ENCODE measurements at places on chromosomes 11 and 22. TPM values are rescaled to one million over a fixed set of nuclear protein-coding genes. Genes with fewer than 3 reads are reported as not detected.

Gene SCGB1A1
- total RNA-seq, result not detected

Gene CST6
- 0.83 TPM for total RNA-seq

Gene TBCEL
- total RNA-seq, result 23.1 TPM

Gene PGA5
- not detected for total RNA-seq

Gene DHCR7
- total RNA-seq, result 54.4 TPM

Gene OR52E6
- total RNA-seq, result not detected

Gene CHRNA10
- 0.84 TPM for total RNA-seq

Gene PLEKHA7
- 0.08 TPM for total RNA-seq

Gene ZNF70
- 6.0 TPM for total RNA-seq

Gene P4HA3
- total RNA-seq, result 4.5 TPM

Gene DDIAS
- total RNA-seq, result 7.0 TPM

Gene CDHR5
- not detected for total RNA-seq

Gene TMEM184B
- 106 TPM for total RNA-seq

Gene AP1B1
- 97.8 TPM for total RNA-seq

Gene PARVG
- total RNA-seq, result not detected

Gene RFPL1
- total RNA-seq, result not detected

Gene NCF4
- total RNA-seq, result not detected

DNA sequence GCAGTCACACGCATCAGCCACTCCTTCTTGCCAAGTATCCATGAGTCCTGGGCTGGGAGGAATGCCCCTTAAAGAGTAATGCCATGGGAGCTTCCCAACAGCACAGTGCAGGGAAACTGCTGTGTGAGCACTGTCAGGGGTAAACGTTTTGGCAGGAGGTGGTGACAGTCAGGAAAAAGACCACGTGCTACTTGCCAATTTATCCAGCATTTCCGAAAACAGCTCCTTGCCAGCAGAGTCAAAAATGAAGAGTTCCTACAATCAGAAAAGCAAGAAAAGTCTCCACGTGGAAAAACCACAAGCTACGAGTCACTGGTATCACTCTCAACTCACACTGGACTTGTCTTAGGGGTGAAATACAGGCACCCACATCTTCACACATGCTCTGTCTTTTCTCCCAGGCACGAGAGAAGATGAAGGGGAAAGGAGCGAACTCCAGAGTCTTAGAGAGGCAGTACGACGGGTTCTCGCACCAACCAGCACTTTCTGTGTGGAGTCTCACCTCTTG, 9.9 kb downstream of the IFT27 start:
- no peak overlapping the region for H3K27ac ChIP-seq
- H3K36me3 ChIP-seq, result no peaks in the 10 kb centered on the region
- H3K27me3 ChIP-seq, result peaks cover 3% of the 10 kb centered on the region
- peak; percentile 37 for DNase-seq
- peaks cover 13% of the 10 kb centered on the region for H3K4me1 ChIP-seq

DNA sequence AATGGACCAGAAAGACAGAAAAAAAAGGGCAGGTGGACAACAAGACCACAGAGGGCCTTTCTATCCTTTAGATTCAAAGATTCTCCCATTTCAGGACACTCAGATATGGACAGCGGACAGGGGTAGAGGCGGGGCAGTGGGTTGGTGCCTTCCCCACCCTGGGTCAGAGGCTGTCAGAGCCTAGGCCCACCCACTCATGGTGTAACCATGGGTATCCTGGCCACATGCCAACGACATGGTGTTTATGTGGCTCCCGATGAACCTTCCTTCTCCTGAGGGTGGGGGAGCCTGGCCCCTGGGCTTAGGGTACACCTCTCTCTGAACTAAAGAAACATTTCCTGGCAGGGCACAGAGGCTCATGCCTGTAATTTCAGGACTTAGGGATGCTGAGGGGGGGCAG, 14.3 kb upstream of the P2RY2 start:
- no peaks in the 10 kb centered on the region for H3K36me3 ChIP-seq
- no peak overlapping the region for H3K4me3 ChIP-seq
- H3K27me3 ChIP-seq, result peaks cover 9% of the 10 kb centered on the region

- H3K27me3 ChIP-seq, result peaks cover 3% of the 10 kb centered on the region
- H3K36me3 ChIP-seq, result peaks cover 11% of the 10 kb centered on the region
- H3K4me3 ChIP-seq, result peak overlapping the region; percentile 70
- no peak for DNase-seq
- H3K4me1 ChIP-seq, result peaks cover 19% of the 10 kb centered on the region
- peak overlapping the region; percentile 85 for H3K27ac ChIP-seq
Measured at GRCh38 chr11:749731-750130, 2.5 kb downstream of the TALDO1 start.

DNA sequence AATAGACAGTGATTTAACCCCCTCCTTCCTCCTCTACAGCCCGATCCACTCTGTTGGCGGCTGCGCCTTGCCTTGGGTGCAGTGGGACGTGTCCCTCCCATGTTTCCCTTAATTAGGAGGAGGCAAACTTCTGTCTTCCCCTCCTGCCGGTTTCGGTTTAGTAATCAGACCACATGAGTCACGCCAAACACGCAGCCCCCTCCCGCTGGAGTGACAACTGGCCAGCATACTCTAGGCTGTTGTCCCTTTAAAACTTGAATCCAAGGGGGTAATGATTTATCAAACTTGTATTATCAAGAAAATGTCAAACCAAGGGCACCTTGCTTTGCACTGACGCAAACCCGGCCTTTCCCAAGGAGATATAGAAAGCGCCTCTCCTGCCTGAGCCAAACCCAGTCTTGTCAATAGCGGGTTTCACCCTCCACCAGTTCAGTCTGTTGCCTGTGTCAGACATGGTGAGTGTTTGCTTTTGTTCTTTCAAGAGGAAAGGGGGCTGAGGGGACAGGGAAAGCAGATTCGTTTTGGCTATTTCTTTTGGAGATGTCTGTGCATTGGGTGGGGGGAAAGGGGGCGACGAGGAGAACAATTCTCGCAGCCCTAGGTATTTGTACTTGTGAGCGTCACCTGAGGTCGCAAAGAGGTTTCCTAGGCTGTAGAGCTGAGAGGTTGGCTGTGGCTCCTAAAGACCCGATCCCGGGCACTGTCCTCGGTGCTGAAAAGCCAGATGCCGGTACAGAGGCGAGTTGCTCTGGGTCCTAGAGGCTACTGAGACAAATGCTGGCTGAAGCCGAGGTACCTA, at the start of gene SLC6A5:
TSS of gene SLC6A5 (plus strand) at position 388 of the 799 bp plus-strand sequence. CDS start at position 453, 65 bp downstream.
- H3K36me3 ChIP-seq, result no peaks in the 10 kb centered on the region
- no peaks in the 10 kb centered on the region for H3K4me1 ChIP-seq
- DNase-seq, result no peak

GRCh38 chr22:48824712-48825651, 1002.7 kb downstream of the BRD1 start:
- peaks cover 3% of the 10 kb centered on the region for H3K27me3 ChIP-seq
- DNase-seq, result no peak
- no peak overlapping the region for H3K27ac ChIP-seq
- no peaks in the 10 kb centered on the region for H3K4me1 ChIP-seq
- H3K4me3 ChIP-seq, result no peak overlapping the region
- peaks cover 15% of the 10 kb centered on the region for H3K36me3 ChIP-seq

DNA sequence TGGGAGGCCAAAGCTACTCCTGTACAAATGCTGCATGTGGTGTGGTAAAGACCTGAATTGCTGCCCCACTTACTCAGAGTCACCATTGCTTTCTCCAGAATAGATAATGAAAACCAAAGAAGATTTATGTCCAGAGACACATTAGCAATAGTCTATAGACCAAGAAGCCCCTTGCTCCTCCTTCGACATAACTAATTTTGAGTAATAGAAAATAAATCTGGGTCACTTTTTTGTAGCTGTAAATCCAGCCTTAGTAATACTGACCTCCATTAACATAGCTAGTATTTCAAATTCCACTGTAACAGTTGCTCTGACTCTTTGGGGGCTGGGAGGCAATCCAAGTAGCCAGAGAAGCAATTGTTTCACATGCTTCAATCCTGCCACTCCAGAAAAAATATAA, 145.9 kb downstream of the MAML2 start:
- peaks cover 5% of the 10 kb centered on the region for H3K27me3 ChIP-seq
- peaks cover 76% of the 10 kb centered on the region for H3K4me1 ChIP-seq
- no peak for DNase-seq

GRCh38 chr11:2420502-2421225, 20.1 kb downstream of the TSSC4 start:
- no peak overlapping the region for H3K27ac ChIP-seq
- H3K27me3 ChIP-seq, result peaks cover 9% of the 10 kb centered on the region
- no peak overlapping the region for H3K4me3 ChIP-seq
- H3K36me3 ChIP-seq, result no peaks in the 10 kb centered on the region
- peak; percentile 22 for DNase-seq

DNA sequence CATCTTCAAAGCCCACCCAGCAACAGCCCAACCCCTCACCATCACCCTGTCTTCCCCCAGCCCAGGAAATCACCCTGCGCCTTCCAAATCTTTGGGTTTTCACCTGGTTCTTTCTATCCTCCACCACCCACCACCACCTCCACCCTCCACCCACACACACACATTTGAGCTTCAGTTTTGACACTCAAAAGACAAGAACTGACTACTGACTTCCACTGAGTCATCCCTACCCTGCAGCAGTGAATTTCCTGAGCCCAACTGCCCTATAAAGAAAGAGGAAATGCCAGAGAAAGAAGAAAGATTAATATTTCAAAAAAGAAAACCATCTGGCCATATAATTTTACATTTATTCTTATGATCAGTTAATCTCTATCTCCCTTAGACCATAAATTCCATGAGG, 137.5 kb downstream of the CHST1 start:
- peaks cover 6% of the 10 kb centered on the region for H3K4me1 ChIP-seq
- H3K4me3 ChIP-seq, result no peak overlapping the region

DNA sequence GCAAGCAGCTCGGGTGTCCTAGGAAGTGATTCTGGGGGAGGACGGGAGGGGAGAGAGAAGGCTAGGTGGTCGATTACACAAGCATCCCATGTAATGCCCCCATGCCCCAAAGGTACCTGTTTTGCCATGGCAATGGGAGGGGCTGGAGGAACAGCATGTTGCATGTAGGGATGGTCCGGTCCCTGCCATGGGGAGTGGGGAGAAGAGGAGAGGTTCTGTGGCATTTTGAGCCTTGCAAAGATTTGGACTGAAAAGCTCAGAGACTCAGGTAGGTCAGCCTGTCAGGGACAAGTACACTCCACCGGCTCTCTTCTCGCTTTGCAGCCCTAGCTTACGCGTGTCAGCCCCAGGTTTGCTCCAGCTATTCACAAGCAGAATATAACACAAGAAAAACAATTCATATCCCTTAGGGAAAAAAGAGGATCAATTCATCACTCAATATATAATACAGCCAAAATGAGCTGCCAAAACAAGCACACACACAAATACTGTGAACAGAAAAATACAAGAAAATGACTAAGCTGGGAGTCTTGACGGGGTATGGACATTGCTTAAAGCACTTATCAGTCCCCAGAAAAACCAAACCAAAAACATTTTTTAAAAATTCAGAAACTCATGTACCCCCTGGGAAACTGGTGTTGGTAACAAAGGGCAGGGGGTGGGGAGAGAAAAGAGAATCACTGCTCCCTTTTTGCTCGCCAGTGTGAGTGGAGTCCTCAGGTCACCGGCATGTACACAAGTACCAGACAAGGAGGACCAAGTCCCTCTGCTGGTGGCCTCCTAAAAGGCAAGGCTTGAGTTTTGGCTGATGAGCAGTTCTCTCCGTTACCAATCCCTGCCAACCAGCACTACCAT, 21.6 kb downstream of the APOL5 start:
- H3K27me3 ChIP-seq, result peaks cover 13% of the 10 kb centered on the region
- peak overlapping the region; percentile 18 for H3K27ac ChIP-seq
- H3K4me3 ChIP-seq, result no peak overlapping the region
- peaks cover 47% of the 10 kb centered on the region for H3K4me1 ChIP-seq
- no peak for DNase-seq

GRCh38 chr11:126163074-126163700, 48.3 kb downstream of the RPUSD4 start:
- H3K27me3 ChIP-seq, result peaks cover 20% of the 10 kb centered on the region
- H3K4me1 ChIP-seq, result peaks cover 11% of the 10 kb centered on the region
- peak overlapping the region; percentile 51 for H3K4me3 ChIP-seq
- no peak overlapping the region for H3K27ac ChIP-seq
- no peaks in the 10 kb centered on the region for H3K36me3 ChIP-seq

GRCh38 chr11:122665861-122666260, 10.3 kb downstream of the UBASH3B start:
- H3K36me3 ChIP-seq, result peaks cover 25% of the 10 kb centered on the region
- DNase-seq, result no peak
- no peaks in the 10 kb centered on the region for H3K27me3 ChIP-seq
- H3K27ac ChIP-seq, result no peak overlapping the region
- no peak overlapping the region for H3K4me3 ChIP-seq

- H3K4me3 ChIP-seq, result peak overlapping the region; percentile 20
- peaks cover 8% of the 10 kb centered on the region for H3K36me3 ChIP-seq
- peaks cover 82% of the 10 kb centered on the region for H3K4me1 ChIP-seq
- DNase-seq, result no peak
- H3K27me3 ChIP-seq, result no peaks in the 10 kb centered on the region
- peak overlapping the region; percentile 20 for H3K27ac ChIP-seq
Measured at GRCh38 chr11:28702450-28702790, 594.2 kb downstream of the METTL15 start.

- peak; percentile 9 for DNase-seq
- H3K36me3 ChIP-seq, result peaks cover 7% of the 10 kb centered on the region
- peak overlapping the region; percentile 37 for H3K27ac ChIP-seq
Measured at GRCh38 chr11:116888024-116888423, 50.6 kb upstream of the APOA1 start.

DNA sequence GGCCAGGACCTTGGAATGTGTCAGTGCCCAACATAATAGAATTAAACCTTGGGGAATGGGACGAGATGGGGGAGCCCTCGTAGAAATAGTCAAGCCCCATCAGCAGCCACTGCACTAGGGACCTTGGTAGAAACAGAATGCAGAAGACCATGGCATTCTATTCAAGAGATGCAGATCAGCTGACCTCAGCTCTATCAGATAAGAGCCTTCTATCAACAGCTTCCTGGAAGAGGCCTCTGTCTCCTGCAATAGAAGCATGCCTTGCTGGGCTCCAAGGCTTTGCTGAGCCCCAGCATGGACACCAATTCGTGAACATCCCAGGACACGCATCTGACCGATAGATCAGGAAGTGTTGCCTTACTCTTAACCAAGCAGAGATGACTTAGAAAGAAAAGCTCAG, 27.5 kb upstream of the FLI1 start:
- H3K4me1 ChIP-seq, result peaks cover 40% of the 10 kb centered on the region
- peaks cover 13% of the 10 kb centered on the region for H3K27me3 ChIP-seq
- no peak overlapping the region for H3K4me3 ChIP-seq
- DNase-seq, result no peak

- peaks cover 49% of the 10 kb centered on the region for H3K4me1 ChIP-seq
- H3K36me3 ChIP-seq, result peaks cover 20% of the 10 kb centered on the region
Measured at GRCh38 chr11:66146940-66147339, 76.9 kb downstream of the PACS1 start.

GRCh38 chr11:125519860-125520834, 24.1 kb upstream of the FEZ1 start:
- no peaks in the 10 kb centered on the region for H3K36me3 ChIP-seq
- DNase-seq, result no peak
- no peaks in the 10 kb centered on the region for H3K4me1 ChIP-seq
- peaks cover 6% of the 10 kb centered on the region for H3K27me3 ChIP-seq

GRCh38 chr11:86551288-86552092, 120.9 kb downstream of the ME3 start:
- peaks cover 14% of the 10 kb centered on the region for H3K36me3 ChIP-seq
- no peaks in the 10 kb centered on the region for H3K27me3 ChIP-seq
- H3K27ac ChIP-seq, result peak overlapping the region; percentile 73
- DNase-seq, result peak; percentile 89

- no peaks in the 10 kb centered on the region for H3K36me3 ChIP-seq
- no peak for DNase-seq
- H3K27ac ChIP-seq, result no peak overlapping the region
- H3K4me1 ChIP-seq, result no peaks in the 10 kb centered on the region
- H3K27me3 ChIP-seq, result no peaks in the 10 kb centered on the region
- H3K4me3 ChIP-seq, result no peak overlapping the region
Measured at GRCh38 chr11:92663539-92663938, 305.9 kb upstream of the MTNR1B start.
